ENCODE measurements at places on chromosomes 5 and 9. TPM values are rescaled to one million over a fixed set of nuclear protein-coding genes. Genes with fewer than 3 reads are reported as not detected.
A peak's percentile ranks its signal among the peaks of the same experiment; 100 is the strongest.

SYK gene
- 1.4 TPM for total RNA-seq

SLC25A2 gene
- total RNA-seq, result 0.72 TPM

FAM114A2 gene
- 32.4 TPM for total RNA-seq

UTP15 gene
- 32.4 TPM for total RNA-seq

HSPA5 gene
- 175 TPM for total RNA-seq

NAIP gene
- 11.3 TPM for total RNA-seq

NEUROG1 gene
- total RNA-seq, result 7.3 TPM

RASGRF2 gene
- 0.14 TPM for total RNA-seq

WNT8A gene
- not detected for total RNA-seq

PCDHB10 gene
- 5.5 TPM for total RNA-seq

FAM81B gene
- total RNA-seq, result not detected

DNA sequence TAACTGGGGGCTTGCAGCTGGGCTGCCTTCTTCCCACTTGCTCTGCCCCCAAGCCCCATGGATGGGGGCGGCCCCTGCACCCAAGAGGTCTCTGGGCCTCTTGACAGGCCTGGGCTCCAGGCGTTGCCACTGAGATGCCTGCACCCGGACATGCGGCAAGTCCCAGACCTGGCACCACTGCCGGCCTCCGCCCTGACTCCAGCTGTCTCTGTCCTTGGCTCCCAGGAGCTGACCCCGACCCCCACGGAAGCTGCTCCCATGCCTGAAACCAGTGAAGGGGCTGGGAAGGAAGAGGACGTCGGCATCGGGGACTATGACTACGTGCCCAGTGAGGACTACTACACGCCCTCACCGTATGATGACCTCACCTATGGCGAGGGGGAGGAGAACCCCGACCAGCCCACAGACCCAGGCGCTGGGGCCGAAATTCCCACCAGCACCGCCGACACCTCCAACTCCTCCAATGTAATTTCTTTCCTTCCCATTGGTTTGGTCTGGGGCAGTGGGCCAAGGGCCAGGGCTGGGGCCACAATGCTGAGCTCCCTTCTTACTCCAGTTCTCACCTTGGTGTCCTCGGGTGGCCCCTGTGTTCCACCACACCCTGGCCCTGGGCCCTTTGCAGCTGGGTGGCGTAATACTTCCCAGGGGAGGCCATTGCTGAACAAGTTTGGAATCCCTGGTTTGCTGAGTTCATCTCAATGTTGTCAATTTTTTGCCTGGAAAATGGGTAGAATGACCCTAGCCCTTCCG, 88.6 kb downstream of the COL5A1 start:
- H3K4me3 ChIP-seq, result no peak overlapping the region
- H3K27ac ChIP-seq, result no peak overlapping the region
- DNase-seq, result no peak
- H3K4me1 ChIP-seq, result no peaks in the 10 kb centered on the region
- H3K36me3 ChIP-seq, result no peaks in the 10 kb centered on the region

DNA sequence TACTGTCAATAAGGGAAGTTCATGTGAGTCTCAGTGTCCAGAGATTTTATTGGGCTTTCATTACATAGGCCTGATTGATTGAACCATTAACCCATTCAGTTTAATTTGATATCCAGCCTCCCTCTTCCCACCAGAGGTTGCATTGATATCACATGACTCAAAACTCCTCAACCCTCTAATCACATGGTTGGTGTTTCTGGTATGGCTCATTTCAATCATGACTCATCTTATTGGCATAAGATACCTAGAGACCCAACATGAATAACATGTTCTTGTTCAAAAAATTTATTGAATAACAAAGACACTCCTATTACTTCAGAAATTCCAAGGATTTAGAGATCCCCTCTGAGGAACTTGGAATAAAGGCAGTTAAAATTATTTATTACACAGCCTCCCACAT, 982.2 kb downstream of the TLE1 start:
- no peaks in the 10 kb centered on the region for H3K27me3 ChIP-seq
- no peak overlapping the region for H3K27ac ChIP-seq
- no peak for DNase-seq

DNA sequence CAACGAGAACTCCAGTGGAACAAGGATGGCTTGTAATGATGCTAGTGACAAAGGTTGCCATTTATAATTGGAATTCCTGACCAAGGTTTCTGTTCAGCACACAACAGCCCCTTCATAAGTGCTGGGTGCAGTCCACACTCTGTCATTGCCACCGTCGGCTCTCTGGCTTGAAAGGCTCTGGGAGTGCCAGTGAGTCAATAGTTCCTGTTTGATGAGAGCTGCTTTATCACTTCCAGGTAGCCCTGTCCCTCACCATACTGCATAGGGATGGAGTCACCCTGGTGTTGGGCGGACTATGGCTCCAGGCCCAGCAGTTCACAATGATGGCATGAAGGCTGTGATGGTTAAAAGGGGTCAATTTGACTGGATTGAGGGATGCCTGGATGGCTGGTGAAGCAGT, 34.6 kb upstream of the SEMA4D start:
- H3K36me3 ChIP-seq, result no peaks in the 10 kb centered on the region
- no peak overlapping the region for H3K4me3 ChIP-seq
- H3K27ac ChIP-seq, result no peak overlapping the region

GRCh38 chr9:130535818-130536521, 43.4 kb upstream of the FUBP3 start:
- peaks cover 35% of the 10 kb centered on the region for H3K4me1 ChIP-seq
- H3K27ac ChIP-seq, result peak overlapping the region; percentile 76
- H3K27me3 ChIP-seq, result peaks cover 54% of the 10 kb centered on the region
- no peaks in the 10 kb centered on the region for H3K36me3 ChIP-seq

DNA sequence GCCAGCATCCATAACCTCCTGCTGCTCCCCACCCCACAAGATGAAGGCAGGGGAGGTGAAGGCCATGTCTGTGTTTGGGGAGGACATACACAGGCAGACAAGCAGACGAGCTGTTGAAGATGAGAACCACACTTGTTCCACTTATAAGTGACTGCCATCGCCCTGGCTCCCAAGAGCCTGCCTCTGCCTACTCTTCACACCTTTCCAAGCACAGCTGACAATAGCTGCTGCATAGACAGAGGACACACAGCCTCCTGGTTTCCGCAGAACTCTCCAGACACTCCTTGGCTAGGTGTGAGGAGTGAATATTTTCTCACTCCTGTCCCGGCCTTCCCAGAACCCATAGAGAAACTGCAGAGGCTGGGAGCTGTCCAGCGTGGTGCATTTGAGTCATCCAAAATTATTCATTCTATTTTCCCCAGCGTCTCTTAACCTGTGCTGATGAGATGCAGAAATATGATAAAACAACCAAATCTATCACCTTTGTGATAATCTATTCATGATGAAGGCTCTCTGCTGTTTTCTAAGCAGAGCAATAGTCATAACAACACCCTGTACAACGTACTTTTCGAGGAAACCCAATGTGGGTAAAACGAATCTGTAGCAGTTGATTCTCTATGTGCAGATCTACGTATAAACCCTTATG, 24.7 kb downstream of the KLF9 start:
- H3K4me3 ChIP-seq, result no peak overlapping the region
- no peaks in the 10 kb centered on the region for H3K4me1 ChIP-seq
- DNase-seq, result no peak

DNA sequence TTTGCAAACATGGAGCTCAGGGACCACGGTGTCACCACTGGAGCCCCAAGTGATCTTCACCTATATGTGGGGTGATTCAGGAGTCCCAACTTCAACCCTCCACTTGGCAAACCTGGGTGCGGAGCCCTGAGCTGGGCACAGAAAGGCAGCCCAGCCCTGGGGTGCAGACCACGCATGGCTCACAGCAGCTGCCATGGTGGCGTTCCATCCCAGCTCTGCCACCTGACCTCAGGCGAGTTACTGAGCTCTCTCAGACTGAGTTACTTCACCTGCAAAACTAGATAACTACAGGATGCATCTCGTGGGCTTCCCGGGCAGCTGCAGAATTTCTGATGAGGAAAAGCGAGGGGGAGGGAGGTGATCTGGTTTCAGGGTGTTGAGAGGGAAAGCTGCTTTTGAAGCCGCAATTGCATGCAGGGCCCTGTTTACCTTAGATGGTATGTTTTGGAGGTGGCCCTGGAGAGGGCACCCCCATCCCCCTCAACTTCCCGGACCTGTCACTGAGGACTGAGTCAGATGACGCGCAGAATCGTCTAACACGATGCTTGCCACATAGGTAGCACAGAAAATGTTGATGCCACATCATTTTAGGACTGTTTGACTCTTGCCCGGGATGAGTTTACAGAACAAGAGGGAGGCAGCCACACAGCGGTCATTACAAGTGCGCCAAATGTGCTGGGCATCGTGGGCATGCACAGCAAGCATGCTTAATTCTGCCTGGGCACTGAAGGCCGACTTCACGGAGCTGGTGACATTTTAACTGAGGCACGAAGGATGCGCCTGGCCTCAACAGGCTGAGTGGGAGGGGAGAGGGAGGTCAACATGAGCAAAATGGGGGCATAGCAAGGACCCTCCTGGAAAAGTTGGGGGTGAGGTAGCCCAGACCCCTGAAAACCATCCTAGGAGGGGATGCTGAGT, 154.6 kb downstream of the COL23A1 start:
- peaks cover 7% of the 10 kb centered on the region for H3K36me3 ChIP-seq
- H3K4me1 ChIP-seq, result peaks cover 30% of the 10 kb centered on the region
- H3K27me3 ChIP-seq, result no peaks in the 10 kb centered on the region
- no peak for DNase-seq

DNA sequence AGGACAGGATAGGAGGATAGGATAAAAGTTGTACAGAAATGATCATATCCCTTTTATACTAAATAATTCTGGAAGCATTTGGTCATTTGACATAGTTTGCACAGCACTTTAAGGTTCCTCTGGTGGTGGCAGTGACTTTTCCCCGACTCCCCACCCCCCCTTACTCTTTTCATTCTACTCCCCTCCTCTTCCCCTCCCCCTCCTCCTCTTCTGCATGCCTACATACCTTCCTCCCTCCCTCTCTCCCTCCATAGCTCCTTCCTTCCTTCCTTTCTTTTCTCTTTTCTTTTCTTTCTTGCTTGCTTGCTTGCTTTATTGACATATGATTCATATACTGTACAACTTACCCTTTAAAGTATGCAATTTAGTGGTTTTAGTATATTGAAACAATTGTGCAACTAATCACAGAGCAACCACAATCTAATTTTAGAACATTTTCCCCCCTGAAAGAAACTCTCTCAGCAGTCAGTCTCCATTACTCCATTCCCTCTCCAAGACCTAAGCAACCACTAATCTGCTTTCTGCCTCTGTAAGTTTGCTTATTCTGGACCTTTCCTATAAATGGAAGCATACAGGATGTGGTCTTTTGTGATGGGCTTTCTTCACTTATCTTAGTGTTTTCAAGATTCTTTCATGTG, 159.0 kb downstream of the HACD4 start:
- peaks cover 38% of the 10 kb centered on the region for H3K4me1 ChIP-seq
- no peak overlapping the region for H3K4me3 ChIP-seq

DNA sequence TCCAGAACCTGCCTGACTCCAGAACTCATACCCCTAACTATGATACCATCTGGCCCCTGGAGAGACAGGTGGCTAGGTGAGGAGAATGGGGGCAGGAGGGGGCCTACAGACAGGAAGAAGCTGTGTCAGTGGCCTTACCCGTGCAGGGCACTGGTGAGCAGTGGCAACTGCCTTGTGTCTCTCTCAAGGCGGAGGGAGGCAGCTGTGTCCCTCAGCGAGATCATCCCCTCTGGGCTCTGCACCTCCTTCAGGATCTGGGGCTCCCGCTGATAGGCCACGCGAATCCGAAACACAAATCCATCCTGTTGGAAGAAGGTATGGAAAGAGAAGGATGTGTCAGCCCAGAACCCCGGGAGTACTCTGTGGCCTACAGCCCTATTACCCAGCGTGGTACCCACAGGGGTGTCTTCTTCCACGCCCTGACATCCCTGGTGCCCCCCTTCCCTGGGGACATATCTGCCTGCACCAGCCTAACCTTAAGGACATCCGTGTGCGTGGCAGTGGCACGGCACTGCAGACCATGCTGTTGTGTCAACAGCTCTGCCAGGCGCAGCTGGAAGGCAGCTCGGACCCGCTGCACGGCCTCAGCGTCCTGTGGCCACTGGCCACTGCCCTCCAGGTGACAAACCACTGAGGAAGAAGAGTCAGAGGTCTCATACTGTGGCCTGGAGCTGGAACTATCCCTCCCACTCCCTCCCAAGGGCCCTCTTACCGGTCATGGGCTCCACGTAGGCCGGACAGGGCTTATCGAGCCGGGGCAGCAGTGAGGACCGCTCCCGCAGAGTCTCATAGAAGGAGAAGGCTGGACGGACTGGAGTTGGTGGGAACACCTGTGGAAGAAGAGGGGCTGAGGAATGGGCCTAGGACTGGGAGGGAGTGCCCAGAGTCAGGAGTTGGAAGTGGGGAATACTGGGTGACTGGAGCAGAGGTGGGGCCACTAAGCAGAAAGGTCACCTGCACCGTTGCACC, 7.8 kb downstream of the NOL6 start:
- peaks cover 2% of the 10 kb centered on the region for H3K36me3 ChIP-seq
- H3K27me3 ChIP-seq, result no peaks in the 10 kb centered on the region
- H3K27ac ChIP-seq, result no peak overlapping the region
- H3K4me1 ChIP-seq, result no peaks in the 10 kb centered on the region

GRCh38 chr5:35160486-35161116, 69.7 kb downstream of the PRLR start:
- H3K36me3 ChIP-seq, result no peaks in the 10 kb centered on the region
- no peak overlapping the region for H3K4me3 ChIP-seq
- H3K27ac ChIP-seq, result no peak overlapping the region

DNA sequence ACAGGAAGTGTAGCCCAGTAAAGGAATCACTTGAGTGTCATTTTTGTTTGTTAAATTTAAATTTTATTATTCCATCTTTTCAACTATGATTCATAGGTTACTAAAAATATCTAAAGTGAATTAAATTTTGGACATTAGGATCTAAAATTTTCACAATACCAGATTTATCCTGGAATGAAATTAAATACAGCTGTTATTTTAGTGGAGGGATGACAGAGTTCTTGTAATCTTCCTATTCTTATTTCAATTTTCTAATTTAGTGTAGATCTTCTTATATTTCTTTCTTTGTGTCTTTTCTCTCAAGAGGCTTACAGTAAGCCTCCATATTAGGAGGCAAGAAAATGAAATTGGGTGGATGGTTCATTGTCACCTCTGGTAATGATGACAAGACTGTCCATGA, 167.9 kb upstream of the TNC start:
- no peaks in the 10 kb centered on the region for H3K27me3 ChIP-seq
- no peaks in the 10 kb centered on the region for H3K36me3 ChIP-seq
- DNase-seq, result no peak

DNA sequence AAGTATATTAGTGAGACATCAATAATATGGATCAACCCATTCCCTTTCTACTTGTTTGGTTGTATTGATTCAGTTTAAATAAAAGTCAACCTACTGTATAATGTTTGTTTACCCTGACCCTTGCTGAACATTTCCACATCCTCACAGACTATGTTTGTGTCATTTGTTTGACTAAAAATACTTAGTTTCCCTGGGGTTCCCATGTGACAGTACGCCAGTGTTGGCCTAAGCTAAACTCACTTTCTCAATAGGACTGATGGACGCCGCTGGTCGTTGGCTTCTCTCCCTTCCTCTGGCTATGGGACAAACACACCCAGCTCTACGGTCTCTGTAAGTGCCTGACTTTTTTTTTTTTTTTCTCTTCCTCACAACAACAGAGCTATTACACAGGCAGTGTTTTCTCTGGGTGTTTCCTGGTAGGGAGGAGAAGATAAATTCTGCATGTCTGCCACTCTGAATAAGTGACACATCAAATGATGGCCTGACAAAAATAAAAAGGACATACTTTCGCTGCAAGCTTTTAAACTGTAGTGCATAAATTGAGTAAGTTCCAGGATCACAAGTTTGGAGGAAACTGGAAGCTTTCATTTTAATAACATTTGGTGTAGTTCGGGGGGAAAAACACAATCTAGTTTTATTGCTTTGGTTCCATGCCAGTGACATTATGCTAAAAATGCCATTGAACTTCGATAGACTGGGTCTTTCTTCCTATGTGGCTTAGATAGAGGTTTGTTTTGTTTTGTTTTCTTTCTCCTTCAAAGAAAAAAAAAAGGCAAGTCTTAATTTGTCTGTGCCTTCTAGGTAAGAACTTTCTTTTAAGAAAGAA, 101.0 kb downstream of the CD180 start:
- H3K4me1 ChIP-seq, result peaks cover 23% of the 10 kb centered on the region
- no peak overlapping the region for H3K4me3 ChIP-seq
- no peak overlapping the region for H3K27ac ChIP-seq
- no peaks in the 10 kb centered on the region for H3K36me3 ChIP-seq
